Activated CD8-positive, alpha-beta memory T cell treated with anti-CD3 and anti-CD28 coated beads for 4 hours (primary cell): ENCODE measurements at places on chromosomes 6 and 20.

- no peak for DNase-seq
These were observed 10.9 kb upstream of the E2F1 start for GRCh38 chr20:33697129-33697528.

DNA sequence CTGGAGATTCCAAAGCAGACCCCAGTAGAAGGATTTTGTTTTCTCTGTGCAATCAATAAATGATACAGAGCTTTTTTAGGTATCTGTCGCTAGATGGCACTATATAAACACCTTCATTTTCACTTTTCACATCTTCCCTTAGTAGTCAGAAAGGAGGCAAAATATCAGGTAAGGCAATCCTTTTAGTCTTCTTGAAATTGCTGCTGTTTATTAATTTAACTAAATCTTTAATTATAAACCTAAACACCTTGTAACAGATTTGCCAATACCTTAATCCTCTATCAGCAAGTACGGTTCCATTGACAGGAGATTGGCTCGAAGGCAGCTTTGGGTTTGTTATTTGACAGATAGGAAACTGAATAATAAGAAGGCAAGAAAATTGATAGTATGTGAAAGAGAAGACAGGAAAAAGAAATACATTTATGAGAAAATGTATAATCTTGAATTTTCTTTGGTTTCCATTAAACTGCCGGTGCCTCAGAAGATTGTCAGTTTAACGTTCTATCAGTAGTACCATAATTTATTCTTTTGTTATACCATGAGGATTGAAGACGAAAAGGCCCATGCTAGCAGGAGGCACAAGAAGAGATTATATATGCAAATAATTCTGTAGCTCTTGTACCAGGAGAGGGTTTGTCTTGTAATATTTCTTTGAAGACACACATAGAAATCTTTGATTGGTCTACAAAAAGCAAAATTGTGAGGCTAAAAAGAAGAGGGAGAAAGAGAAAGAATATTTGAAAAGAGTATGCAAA, 23.5 kb upstream of the IBTK start:
- no peak for DNase-seq

GRCh38 chr6:157724138-157724820, 98.8 kb upstream of the SNX9 start:
- DNase-seq: no peak

GRCh38 chr6:29733057-29733456, 9.8 kb downstream of the HLA-F start:
- DNase-seq: no peak

DNA sequence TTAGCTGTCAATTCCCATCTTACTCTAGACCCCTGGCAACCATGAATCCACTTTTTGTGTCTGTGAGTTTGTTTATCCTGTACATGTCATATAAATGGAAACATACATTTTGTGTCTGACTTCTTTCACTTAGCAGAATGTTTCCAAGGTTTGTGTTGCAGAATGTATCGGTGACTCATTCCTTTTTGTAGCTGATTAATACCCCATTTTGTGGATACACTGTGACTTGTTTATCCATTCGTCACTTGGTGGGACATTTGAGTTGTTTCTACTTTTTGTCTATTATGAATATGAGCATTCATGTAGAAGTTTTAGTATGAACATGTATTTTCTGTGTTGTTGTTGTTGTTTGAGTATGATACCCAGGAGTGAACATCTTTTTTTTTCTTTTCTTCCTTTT, 21.4 kb downstream of the CDYL start:
- no peak for DNase-seq

DNA sequence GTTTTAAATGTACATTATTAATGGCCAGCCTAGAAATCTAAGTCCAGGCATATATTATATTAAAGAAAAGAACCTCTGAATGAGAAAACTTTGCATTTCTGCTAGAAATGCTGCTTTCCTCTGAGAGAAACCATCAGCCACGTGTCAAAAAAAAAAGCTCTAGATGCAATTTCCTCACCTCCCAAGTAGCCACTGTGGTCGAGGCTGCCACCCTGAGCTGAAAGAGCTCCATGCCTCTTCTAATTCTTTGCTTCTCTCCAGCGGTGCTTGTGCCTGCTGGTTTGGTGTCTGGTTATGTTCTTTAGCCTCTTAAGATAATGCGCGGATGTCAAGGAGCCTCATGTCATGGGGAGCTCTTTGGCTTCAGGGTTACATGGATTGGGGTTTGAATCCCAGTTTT, 316.0 kb downstream of the TFAP2C start:
- no peak for DNase-seq

DNA sequence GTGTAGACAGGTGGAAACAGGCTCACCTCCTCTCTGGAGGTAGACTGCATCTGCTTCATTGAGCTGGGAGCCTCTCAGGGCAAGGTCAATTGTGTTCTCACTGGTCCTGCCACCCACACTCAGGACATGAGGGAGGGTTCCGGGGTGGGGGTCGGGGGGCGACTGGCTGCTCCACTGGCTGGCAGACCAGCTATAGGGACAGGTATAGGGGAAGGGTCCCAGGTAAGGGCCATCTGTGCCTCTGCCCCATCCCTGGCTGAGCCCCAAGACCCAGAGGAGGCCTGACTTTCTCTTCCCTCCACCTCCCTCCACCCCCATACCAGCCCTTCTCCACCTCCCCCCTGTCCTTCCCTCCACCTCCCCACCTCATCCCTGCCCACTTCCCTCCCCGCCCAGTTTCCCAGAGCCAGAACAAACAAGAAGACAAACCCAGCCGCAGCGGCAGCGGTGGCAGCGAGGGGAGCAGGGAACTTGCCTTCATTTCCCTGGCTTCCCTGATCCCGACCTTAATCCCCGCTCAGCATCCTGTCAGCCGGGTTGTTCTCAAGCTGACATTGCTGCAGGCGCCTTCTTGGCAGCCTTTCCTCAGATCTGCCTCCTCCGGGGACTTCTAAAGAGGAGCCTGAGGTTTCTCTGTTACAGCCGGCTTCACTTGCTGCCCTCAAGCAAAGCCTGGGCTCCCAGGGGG, 18.3 kb upstream of the FOXP4 start:
- DNase-seq: no peak
